ENCODE measurements at places on chromosomes 7 and 10.
A peak's percentile ranks its signal among the peaks of the same experiment; 100 is the strongest.

GRCh38 chr10:132232023-132232951 lies 45.5 kb downstream of the DPYSL4 start:
- peak; percentile 66 for DNase-seq

DNA sequence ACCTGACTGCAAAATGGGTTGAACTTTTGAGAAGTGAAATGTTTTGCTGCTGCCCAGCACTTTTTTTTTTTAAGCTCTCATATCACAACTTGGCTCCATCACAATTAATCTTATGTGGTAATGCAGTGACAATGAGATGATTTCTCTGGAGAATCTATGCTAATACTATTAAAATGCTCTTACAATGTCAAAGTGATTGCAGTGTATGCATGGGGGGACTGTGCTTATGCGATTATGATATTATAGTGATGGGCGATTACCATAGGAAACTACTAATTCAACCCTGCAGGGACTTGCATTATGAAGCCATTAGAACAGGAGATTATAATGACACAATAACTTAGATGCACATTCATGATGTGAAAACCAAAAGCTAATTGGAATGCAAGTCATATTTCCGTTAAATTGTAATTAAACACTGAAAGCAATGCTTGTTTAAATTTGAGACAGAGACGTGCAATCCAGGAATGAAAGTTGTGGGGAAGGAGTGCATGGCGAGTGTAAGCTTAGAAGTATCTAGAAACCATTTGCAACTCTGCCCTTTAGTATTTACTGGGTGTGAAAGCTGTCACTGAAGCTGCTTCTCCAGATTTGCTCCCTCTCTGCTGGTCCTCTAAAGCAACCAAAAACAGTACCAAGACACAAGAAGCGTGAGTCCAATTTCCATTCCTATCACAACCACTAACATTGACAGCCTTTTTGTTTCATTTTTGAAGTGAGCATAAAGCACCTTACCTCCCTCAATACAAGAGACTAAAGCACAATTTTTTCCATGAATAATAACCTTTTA lies 21.6 kb downstream of the PTER start:
- no peak for DNase-seq

DNA sequence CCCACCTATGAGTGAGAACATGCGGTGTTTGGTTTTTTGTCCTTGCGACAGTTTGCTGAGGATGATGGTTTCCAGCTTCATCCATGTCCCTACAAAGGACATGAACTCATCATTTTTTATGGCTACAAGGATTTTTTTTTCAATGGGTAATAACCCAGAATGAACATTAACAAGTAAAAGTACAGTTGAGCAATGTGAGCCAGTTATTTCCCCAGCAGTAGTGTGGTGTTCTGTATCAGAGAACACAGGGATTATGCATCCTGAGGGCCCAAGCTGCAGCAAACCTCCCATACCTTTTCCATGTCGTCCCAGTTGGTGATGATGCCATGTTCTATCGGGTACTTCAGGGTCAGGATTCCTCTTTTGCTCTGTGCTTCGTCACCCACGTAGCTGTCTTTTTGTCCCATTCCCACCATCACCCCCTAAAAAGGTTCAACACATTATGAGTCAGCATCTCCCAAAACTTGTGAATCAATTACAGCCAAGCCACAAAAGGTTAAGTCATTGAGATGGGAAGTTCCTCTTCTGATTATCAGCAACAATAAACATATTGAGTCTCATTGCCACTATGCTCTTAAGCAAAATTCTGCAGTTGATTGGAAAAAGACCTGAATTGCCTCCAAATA lies 5.5 kb downstream of the ACTA2 start:
- no peak for DNase-seq

DNA sequence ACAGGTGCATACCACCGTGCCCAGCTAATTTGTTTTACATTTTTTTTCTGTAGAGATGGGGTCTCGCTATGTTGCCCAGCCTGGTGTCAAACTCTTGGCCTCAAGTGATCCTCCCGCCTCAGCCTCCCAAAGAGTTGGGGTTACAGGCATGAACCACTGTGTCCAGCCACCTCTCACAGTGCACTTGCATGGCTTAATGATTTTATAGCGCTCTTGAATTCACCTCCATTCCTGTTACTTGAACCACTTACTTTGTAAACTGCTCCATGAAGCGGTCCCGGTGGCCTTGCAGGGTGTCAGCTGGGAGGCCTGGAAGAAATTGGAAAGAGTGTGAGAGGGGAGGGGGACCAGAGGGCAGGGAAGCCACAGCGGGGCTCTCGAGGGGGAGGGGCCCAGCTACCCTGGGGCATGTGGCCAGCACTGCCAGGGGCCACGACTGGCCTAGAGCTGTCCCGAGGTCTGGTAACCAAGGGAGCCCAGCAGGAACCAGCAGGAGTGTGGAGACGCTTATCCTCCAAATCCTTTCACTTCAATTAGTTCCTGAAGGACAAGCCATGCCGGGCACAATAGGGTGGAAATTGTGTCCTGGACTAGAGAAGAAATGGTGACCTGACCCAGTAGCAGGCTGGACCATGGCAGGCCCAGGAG lies 76.0 kb downstream of the SPDYE5 start:
- no peak for DNase-seq

DNA sequence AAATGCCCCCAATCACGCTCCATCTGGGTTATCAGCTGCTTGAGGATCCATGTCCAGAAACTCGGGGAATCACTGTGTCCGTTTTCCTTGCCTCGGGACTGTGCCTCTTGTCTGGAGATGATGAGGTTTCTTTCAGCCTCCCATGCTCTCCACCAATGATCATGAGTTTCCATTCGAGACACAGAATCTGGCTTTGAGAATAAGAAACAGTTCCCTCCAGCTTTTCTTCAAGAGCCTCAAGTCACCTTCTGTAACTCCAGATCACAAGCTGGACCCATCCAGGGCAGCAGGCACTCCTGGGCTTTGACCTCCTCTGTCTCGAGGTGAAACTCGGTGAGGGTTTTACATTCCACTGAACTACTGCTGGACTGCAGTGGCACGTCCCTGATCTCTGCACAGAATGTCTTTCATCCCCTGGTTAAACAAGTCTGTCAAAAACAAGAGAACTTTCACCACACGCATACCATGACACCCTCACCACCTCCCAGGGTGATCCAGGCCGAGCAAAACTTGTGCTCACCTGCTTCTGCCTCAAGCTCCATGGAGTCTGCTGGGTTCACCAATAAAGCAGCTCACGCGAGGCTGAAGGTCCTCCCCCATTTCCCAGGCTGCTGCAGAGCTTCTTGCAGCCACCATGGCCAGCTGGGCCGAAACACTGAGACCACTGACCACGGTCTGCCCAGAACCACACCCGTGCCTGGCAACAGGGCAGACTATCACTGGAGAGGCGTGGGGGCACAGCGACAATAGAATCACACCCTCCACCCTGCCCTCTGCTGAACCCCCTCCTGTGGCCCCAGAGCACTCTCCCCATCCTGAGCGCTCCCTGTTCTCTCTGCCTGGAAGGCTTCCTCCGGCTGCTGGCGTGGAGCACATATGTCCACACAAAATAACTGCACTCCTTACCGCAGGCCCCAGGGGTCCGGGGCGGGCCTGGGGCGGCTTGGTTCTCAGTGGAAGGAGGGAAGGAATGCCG lies 25.1 kb downstream of the MAT1A start:
- DNase-seq: no peak

GRCh38 chr7:19489162-19489820 lies 219.5 kb downstream of the POLR1F start:
- DNase-seq: no peak

DNA sequence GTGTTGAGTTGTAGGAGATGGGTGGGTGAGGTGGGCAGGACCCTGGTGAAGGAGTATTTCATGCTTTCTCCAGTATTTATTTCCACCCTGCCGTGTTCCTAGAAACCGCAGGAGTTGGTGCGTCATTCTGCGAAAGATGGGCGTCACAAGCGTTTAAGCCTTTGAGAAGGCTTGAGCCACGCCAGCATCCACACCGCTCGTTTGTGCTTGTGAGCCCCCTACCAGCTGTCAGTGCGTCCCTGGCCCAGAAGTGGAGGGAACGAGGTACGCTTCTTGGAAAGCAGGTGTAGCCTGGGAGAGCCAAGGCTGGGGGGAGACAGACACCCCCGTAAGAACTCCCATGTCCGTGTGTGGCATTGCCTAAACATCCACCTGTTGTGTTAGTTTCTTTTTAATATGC lies 5.7 kb downstream of the AGAP3 start:
- DNase-seq: no peak

DNA sequence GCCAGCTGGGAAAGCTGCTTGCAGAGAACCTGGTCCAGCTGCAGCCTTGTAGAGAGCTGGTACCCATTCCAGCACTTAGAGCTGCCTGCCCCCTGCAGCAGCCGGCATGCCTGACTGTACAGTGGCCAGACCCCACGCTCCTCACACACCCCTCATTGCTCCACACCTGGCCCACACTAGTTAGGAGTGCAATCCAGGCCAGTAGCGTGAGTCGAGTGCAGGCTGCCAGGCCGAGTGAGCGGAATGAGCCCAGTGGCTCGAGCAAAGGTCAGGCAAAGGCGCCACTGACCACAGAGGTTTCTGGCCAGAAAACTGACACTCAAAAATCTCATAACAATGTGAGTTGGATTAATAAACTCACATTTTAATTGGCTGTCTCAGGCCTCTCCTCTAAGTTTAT lies 921.7 kb upstream of the KCND2 start:
- DNase-seq: no peak

DNA sequence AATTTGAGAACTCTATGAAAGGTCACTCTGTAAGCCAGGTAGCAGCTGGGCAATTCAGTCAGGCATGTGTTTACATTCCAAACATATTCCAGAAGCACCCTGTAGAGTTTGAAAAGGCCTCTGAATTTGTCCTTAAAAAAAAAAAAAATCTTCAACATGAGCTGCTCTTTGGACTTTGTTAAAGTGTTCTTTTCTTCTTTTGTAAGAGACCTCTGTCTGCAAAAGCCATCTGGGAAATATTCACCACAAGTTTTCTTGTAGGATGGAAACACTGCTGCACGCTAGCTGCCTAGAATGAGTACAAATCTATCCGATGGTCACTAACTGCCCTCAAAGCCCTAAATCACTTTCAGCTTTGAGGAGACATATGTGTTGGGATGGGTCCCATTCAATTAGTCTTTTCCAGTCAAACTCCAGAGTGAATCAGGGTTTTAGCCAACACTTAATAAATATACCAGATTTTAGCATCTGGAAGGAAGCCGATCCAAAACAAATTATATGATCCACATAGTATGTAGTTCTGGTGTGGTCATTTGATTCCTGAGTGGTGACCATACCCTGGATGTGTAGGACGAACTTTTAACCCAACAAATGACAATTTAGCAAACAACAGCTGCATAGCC lies 85.9 kb downstream of the CD36 start:
- no peak for DNase-seq

DNA sequence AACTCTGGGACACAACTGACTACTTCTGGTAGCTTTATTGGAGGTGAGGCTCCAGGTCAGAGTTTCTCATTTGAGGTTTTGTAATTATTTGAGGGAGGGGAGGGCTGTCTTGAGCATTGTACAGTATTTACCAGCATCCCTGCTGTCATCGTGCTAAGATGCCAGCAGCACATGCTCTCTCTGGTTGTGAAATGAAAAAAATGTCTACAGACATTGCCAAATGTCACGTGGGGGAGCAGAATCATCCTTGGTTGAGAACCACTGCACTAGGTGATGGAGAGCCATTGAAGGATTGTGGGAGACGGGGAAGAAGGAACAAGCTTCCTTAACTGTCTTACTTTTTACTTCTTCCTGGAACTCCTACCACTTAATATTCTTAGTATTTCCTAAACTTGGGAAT lies 5.0 kb downstream of the SEPTIN7 start:
- DNase-seq: no peak

DNA sequence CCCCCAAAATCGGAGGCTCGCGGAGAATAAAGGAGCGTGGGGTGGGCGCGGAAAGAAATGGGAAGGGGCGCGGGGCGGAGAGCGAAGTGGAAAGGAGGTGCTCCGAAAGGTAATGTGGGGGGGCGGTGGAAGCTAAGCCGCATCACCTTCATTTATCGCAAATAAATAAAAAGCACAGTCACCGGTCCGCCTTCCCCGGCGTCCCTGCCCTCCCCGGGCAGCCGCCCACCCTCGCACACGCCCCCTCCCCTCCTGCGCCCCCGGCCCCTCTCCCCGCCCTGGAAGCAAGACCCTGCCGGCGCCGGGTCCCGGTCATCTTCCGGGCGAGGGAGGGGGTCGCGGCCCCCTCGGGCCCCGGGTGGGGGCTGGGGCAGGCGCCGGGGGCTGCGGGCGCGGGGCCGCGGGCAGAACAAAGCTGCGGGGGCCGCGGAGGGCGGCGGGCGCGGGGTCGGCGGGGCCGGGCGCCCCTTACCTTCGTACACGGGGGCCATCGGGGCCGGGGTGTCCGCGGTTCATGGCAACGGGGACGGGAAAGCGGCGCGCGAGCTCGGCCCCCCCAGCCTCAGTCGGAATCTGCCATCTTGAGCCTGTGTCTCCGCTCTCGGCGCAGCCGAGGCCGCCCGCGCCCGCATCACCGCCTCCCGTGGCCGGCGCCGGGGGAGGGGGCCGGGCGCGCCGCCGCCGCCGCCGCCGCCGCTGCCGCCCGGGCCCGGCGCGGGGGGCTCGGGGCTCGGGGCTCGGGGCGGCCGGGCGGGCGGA lies 486 bp downstream of the HIPK2 start:
- DNase-seq: no peak

DNA sequence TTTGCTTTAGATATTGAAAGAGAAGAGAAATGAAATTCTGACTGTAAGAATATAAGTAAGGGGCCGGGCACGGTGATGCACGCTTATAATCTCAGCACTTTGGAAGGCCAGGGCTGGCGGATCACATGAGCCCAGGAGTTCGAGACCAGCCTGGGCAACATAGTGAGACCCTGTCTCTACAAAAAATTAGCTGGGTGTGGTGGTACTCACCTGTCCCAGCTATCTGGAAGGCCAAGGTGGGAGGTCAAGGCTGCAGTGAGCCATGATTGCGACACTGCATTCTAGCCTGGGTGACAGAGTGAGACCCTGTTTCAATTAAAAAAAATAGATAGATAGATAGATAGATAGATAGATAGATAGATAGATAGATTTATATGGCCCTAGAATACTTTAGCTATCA lies 82.3 kb downstream of the BTRC start:
- no peak for DNase-seq

- DNase-seq: no peak
These were observed 107.2 kb downstream of the ARHGAP21 start for GRCh38 chr10:24616536-24616935.

- DNase-seq: no peak
These were observed 116.5 kb downstream of the MARCHF5 start for GRCh38 chr10:92407305-92408016.
